ENCODE measurements at places on chromosomes 1 and 21.

- DNase-seq = no peak
Measured at GRCh38 chr21:18759751-18760161, 356.2 kb upstream of the TMPRSS15 start.

DNA sequence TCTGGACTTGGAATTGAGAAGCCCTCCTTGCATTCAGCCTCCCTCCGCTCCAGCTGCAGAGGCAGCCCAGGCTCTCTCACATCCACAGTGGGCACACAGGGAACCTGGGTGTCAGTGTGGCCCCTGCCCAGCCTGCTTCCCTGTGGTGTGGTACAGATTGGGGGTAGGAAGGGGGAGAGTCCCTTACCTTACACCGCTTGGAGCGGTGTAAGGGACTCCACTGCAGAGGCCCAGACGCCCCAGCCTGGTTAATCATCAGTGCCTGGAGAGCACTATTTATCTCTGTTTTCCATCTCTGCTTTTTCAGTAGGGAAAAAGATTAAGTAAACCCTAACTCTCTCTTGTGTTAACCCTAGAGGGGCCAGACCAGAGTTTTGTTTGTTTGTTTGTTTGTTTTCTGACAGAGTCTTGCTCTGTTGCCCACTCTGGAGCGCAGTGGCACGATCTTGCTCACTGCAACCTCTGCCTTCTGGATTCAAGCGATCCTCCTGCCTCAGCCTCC is 803 bp upstream of the RHBG start:
- DNase-seq = no peak

DNA sequence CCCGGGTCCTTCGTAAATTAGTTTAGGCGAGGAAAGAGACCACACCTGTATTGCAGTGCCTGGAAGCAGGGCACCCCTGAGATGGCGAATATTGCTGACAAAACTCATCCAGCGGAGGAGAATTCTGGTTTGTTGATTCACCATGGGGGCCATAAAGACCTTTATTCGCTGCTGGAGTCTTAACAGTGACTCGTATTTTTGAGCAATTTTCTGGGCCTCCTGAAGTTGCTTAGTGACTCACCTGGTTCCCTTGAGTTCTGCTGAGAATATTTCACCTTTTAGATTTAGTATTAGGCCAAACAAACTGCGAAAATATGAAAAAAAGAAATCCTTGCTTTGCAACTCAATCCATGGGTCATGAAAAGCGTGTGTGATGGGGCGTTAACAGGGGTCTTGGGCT is 20.6 kb upstream of the H6PD start:
- no peak for DNase-seq

GRCh38 chr1:199453723-199454122 is 573.8 kb upstream of the NR5A2 start:
- DNase-seq = no peak

GRCh38 chr1:20220036-20220435 is 33.7 kb upstream of the PLA2G2C start:
- no peak for DNase-seq

GRCh38 chr1:154485106-154485505 is 16.9 kb upstream of the TDRD10 start:
- no peak for DNase-seq

GRCh38 chr1:85617633-85618100 is 37.1 kb downstream of the CCN1 start:
- DNase-seq = no peak

DNA sequence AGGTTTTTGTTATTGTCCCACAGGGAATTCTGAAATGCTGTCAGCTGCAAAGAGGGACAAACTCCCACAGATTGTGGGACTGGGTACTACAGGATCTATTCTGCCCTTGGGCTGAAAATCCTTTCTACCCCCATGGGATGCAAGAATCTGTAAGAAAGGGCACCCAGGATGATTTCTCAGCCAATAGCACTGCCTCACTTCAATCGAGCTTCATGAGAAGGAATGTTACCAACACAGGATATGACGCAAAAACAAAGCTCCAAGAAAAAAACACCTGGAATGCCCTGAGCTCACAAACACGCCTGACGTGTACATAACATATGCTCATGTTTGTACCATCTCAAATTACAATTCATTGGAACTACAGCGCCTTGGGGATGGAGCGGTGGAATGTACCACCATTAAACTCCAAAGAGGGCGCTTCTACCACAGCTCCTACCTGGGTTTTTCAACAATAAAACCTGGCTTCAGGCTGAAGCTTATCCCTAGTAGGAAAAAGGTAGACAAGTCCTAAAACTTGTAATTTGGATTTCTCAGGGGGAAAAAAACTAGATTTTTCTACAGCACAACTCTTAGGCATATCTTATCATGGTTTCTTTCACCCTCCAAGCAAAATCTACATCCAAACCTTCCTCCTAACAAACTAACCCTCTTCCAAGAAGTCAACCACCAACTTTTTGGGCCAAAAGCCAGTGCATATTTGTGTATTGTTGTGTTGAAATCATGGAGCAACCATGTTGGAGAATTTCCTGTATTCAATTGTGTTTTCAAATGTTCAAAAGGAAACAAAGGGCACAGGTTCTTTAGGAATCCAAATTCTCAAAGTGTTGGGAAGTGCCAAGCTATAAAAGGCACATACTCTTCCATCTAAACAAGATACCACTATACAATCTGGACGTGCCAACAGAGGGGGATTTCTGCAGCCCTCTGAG is 78.9 kb downstream of the TGFBR3 start:
- no peak for DNase-seq

DNA sequence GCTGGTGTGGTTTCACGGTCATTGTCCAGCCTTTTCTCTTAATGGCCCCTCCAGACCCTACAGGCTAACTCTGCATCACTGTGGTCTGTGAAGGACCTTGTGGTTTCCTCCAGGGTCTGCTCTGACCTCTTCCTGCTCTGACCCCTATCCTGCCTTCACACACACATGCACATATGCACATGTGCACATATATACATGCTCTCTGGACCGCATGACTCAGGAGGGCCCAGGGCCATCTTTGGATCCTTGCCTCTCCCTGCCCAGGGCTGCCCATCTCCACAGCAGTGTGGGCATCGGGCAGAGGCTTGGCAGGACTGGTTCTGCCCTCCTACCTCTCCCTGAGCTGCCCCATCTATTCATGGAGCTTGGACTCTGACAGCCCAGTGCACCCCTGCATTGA is 510.9 kb downstream of the PTPRU start:
- DNase-seq = no peak

GRCh38 chr1:104765085-104765484 is 1015.4 kb downstream of the AMY1C start:
- no peak for DNase-seq

DNA sequence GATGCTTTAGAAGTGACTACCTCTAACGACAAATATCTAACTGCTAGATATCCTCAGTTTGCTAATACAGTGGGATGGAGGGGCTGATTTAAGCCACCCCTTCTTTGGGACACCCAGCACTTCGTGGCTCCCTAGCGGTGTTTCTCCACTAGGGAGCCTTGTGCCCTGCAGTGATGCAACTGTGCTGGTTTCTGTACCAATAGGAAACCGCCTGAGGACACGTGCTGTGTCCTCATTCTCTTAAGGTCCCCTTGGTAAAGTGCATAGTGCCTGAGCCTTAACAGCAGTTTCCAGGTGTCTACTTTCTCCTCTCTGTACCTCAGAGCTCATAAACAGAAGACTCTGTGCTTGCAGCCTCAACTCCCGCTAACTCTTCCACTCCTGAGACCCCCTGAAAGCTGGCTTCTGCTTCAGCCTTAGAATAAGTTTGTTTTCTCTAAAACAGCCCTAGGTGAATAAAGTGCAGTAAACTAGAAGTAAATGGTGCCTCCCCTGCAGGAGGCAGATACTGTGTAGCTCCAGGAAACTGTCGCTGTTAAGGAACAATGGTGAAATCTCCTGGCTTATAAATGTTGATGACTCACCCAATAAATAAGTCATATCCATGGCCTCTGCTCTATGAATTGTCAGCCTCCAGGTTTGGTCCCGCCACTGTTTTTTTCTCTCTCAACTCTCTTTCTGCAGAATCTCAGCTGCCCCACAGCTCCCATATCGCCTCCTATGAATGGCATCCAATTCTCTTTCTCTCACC is 130.4 kb downstream of the AK5 start:
- DNase-seq = no peak

- DNase-seq = no peak
Measured at GRCh38 chr1:84851839-84852238, 41.2 kb downstream of the LPAR3 start.

DNA sequence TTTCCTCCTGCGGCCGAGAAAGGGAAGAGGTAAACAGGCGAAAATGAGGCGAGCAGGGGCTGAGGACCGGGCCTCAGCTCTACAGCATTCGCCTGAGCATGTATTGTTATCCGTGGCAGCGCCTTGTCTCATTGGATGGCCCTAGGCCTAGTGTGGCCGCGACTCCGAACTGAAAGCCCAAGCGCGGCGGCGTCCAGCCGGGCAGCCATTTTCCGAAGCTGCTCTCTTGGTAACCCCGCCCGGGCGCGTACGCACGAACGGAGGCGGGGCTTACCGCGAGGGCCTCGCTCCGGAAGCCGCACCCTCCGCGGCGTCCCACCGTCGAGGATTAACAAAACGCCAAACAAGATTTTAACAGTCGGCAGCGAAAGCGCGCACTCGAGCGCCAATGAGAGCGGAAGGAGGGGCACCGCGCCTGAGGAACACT is 797 bp upstream of the USP1 start:
- peak; percentile 96 for DNase-seq

GRCh38 chr1:207999274-207999915 is 88.5 kb upstream of the CD34 start:
- no peak for DNase-seq

- no peak for DNase-seq
Measured at GRCh38 chr1:61157468-61157987, 75.2 kb downstream of the NFIA start.

DNA sequence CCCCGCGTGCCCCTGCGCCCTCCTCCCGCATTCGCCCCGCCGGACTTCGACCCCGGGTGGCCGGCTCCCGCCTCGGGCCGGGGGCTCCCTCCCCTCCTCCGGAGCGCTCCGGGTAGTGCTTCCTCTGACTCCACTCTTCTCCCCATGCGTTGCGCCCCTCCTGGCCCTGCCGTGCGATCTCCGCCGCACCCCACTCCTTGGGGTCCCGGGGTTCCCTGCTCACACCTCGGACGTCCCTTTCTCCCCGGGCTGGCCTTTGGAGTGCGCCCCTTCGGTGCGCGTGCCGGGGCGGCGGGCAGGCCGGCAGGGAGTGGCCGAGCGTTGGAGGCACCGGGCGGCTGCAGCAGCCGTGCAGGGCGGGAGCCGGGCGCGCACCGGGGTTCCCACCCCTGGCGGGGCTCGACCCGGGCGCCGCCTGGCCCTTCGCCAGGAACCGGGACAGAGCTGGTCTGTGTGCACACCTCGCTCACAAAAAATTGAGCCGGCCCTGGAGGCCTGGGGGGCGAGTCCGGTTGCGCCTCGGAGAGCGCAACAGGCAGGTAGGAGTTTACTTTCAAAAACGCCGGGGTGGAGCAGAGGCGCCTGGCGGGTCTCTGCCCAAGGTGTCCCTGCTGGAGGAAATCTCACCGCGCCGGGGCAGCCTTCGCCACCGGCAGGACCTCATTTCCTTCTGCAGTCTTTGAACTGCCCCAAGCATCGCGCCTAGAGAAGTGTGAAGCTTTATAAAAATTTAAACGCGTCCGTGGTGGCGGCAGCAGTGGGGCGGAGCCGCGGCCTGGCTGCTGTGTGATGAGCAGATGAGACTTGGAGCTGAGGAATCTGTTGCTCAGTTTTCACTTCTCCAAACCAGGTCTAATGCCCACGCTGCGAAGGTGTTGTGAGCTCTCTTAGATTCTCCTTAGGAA is 650 bp downstream of the VANGL1 start:
- peak; percentile 38 for DNase-seq

DNA sequence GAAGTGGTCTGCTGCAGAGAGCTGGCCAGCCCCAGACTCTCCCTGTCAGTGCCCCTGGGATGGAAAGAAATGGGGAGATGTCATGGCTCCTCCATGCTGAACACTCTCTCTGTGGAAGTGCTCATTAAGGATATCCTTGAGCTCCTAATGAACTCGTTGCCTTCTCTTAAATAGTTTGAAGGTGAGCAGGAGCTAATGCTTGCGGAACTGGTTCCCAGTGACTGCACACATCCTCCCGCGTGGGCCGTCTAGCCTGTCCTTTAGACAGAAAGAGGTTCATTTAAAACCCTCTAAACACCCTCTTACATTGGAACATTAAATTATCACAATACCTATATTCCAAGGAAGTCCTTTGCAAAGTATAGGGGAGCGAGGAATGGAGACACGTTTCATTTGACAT is 5.9 kb upstream of the WDR64 start:
- no peak for DNase-seq

GRCh38 chr1:232132572-232132971 is 497.4 kb downstream of the SIPA1L2 start:
- no peak for DNase-seq

GRCh38 chr21:31278511-31279130 is 65.4 kb downstream of the TIAM1 start:
- no peak for DNase-seq

- DNase-seq = no peak
Measured at GRCh38 chr1:85576266-85576641, 4.3 kb upstream of the CCN1 start.

- DNase-seq = no peak
Measured at GRCh38 chr21:29290240-29290639, 8.5 kb upstream of the BACH1 start.

- no peak for DNase-seq
Measured at GRCh38 chr1:67019600-67020136, 34.3 kb downstream of the SLC35D1 start.

GRCh38 chr1:203799157-203799556 is 3.7 kb downstream of the ZBED6 start:
- no peak for DNase-seq

GRCh38 chr1:204744107-204744779 is 58.7 kb upstream of the LRRN2 start:
- DNase-seq = no peak

DNA sequence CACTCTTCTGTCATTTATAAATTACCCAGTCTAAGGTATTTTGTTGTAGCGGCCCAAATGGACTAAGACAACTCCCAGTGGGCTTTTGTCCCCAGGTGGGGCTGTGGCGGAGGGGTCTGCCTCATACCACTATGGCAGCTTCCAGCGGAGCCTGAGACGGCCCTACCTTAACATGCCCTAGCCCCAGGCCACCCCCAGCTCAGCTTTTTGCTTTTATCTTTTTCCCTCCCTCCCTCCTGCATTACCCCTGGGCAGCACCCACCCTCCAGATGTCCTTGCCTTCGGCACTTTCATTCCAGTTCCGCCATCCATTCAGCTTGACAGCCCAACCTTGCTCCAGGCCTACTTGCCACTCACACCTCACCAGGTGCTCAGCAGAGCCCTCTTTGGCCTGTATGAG is 307.3 kb downstream of the PTPRU start:
- no peak for DNase-seq

- DNase-seq = no peak
Measured at GRCh38 chr1:151416231-151416630, 16.9 kb downstream of the PSMB4 start.

DNA sequence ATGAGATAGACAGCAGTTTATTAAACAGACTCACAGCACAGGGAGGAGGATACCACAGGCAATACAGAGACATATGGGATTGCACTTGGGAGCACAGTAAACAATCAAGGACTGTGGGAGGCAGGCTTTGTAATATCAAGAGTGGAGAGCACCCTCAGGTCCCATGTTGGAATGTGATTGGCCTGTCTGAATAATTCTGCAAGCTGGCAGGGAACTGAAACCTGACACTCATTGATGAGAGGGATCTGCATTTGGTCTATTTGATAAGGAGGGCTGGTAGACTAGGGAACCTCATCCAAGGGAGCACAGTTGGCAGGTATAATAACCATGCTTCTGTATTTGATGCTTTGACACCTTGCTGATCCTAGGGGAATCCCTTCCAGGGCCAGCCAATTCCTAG is 69.9 kb upstream of the PRMT6 start:
- DNase-seq = no peak

- DNase-seq = peak; percentile 10
Measured at GRCh38 chr1:35030756-35031446, 844 bp downstream of the ZMYM6 start.
